Occipital lobe (tissue), 3 donors: ENCODE measurements at places on chromosomes 5 and 9. TPM values are rescaled to one million over a fixed set of nuclear protein-coding genes. Genes with fewer than 3 reads are reported as not detected.

DNA sequence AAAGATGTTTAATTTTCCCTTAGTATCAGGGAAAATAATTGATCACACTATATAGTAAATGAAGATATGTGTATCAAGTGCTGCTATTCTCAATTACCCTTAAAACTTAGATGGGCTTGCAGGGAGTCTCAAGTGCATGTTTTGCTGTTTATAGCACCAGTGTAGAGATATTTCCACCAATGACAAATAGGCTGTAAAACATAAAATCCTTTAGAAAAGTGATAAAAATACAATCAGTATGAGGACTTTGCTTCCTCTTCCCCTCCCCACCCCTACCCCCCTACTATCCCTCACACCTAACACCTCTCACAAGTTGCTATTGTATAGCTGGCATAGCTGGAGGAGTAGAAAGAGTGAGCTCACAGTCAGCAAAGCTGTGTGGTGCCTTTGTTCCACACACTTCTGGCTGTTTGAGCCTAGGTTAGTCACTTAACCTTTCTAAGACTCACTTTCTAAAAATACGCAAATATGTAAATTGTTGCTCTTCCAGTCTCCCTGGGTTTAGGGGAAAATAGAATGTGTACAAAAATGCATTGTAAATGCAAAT, 93.1 kb downstream of the PDE4D start:
- DNase-seq: no peak

Gene THBS4
- 2.2 TPM for total RNA-seq

Gene BARHL1
- total RNA-seq: not detected

DNA sequence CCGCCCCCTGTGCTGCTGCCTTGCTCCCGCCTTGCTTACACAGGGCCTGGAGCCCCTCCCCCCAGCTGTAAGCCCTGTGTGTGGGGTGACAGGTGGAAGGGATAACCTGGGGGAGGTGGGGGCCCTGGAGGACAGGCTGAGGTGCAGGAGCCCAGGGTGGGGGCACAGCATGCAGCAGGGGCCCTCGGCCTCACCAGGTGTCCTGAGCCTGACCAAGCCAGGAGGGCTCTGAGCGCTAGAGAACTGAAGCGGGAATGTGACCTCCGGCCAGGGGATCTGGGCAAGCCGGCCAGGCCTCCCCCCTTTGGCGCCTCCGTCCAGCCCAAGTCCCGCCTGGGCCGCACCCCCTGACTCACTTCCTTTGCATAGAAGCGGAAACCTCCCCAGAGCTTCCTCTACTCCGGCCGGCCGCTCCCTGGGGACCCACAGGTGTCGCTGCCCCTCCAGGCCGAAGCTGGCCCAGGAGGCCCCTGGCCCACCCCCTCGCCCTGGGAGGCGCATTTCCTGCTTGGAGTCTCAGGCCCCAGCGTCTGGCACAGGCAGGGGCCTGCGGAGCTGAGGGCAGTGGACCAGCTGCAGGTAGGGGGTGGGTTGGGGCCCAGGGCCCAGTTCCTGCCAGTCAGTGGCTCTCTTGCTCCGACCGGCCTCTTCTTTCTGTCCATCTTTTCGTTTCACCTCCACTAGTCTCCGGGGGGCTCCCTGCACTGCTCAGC, at the start of gene TOR4A:
TOR4A (plus strand) TSS at position 398 of the 713 bp plus-strand sequence. CDS start 964 bp downstream, outside the sequence.
- DNase-seq: no peak

GRCh38 chr9:34220218-34220617, 41.4 kb downstream of the UBAP1 start:
- no peak for DNase-seq

DNA sequence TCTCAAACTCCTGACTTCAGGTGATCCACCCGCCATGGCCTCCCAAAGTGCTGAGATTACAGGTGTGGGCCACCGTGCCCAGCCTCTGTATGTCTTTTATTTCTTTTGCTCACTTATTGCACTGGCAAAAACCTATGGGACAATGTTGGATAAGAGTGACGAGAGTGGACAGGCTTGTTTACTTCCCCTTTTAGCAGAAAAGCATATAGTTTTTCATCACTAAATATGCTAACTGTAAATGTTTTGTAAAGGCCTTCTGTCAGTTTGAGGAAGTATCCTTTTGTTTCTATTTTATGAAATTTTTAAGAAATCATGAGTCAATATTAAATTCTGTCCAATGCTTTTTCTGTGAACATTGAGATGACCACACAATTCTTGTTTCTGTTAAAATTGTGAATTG, 103.3 kb downstream of the AUH start:
- no peak for DNase-seq

- no peak for DNase-seq
Measured at GRCh38 chr5:124935065-124935464, 188.6 kb upstream of the ZNF608 start.

GRCh38 chr5:42854795-42855194, 43.1 kb upstream of the SELENOP start:
- DNase-seq: no peak

Gene POLR3G
- 4.5 TPM for total RNA-seq
